ENCODE measurements at places on chromosomes 12 and 14.
A peak's percentile ranks its signal among the peaks of the same experiment; 100 is the strongest.

DNA sequence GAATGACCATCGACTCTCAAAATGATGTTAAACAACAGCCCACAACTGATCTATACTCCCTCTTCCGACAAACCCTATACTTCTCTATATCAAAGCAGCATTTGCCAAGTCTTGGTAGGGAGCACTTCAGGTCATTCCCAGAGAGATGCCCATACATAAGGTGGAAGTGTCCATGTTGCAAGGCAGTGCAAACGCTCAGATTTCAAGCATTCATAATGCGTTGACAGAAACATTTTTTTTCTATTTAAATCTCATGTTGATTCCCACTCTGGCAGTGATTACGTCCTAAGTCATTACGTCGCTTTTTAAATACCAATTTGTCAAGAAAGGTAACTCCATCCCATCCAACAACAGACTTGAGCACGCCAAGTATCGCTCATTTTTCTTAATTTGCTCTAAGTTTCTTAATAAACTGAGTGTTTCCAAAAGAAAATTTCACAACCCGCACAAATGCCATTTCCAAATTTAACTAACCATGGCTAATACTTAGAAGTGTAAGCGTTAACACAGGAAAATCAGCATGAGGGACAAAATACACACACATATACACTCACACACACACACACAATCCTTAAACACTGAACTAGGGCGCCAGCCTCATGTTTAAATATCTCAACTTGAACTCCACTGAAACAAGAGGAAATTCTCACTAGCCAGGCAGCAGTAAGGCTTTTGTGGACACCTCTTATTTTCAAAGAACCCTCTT, 1.1 kb downstream of the GXYLT1 start:
- DNase-seq, result peak; percentile 8

GRCh38 chr14:93980456-93981201, 4.3 kb upstream of the ASB2 start:
- no peak for DNase-seq

DNA sequence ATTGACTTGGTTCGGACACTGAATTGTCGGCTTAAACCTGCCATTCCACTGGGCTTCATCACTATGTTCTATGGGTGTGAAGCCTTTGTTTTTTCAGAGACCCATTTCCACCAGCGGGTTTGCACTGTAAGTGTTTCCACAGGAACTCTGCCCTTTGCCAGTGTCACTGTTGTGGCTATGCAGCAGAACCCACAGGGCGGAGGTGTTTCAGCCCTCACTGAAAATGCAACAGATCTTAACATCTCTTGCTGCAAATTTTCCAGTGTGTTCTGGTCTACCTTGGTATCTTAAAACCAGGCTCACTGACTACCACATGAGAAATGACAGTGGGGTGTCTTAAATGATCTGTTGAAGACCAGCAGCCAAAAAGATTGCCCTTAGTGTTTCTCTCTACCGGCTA, 21.1 kb downstream of the PRKCH start:
- peak; percentile 73 for DNase-seq

GRCh38 chr12:75212072-75212471, 2.4 kb upstream of the KCNC2 start:
- no peak for DNase-seq

GRCh38 chr12:6416596-6416995, 28.2 kb upstream of the CD27 start:
- DNase-seq, result no peak

GRCh38 chr12:24960222-24960855, 11.4 kb upstream of the BCAT1 start:
- no peak for DNase-seq

- DNase-seq, result no peak
Observed at GRCh38 chr14:83828406-83828805, 1701.5 kb upstream of the FLRT2 start.

GRCh38 chr12:76460807-76461206, 98.8 kb downstream of the OSBPL8 start:
- DNase-seq, result no peak

DNA sequence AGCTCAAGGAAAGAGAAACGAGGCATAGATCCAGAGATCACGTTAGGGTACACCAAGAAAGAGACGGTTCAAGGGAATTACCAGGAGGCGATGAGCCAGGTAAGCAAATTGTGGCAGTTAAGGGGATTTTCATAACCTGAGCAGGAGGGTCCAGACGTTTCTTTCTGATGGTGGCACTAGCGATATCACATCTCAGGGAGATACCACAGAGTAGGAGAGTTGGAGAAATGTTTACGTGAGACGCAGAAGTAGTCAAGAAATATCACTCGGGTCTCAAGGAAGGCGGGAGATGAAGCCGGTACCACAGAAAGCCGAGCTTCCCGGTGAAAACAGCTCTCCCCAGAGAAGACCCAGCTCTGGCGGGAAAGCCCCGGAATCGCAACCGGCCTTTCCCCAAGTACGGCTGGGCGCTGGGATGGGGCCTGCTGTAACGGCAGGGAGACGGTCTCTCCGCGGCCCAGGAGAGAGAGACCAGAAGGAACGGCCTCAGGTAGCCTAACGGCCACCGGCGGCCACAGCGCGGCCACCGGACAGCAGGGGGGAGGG, 485 bp downstream of the SENP1 start:
- peak; percentile 63 for DNase-seq

- no peak for DNase-seq
Observed at GRCh38 chr14:55180006-55180405, 11.4 kb downstream of the DLGAP5 start.

DNA sequence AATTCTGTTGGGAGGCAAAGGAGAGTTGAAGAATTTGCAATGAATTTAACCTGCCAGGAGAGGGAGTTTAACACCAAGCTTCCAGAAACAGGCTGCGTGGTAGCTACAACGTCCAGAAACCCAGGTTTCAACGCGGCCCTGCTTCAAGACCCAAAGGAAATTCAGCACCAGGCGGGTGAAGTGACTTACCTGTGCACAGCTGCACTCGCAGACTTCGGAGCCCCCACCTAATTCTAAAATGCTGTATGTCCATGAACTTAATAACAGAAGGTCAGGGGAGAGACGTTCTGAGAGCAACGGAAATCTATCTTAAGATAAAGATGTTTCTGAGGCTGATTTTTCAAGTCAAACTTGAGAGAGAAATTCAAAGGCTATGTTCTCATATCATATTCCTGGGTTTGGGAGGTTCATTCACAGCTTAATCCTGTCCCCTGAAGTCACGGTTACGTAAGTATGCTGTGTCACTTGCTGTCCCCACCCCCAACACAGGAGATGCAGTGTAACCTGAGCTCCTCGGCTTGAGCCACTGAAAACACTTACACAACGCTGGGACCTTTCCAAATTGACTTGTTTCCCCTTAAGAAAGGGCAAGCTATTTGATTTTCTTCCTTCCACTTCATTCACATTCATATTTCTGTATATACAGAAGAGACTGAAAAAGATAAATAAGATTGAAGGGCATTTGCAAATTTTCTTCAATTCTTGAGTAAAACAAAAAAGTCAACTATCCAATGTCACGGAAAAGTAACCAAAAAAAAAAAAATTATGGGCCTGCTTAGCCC, 22.7 kb downstream of the CLIP1 start:
- peak; percentile 66 for DNase-seq

DNA sequence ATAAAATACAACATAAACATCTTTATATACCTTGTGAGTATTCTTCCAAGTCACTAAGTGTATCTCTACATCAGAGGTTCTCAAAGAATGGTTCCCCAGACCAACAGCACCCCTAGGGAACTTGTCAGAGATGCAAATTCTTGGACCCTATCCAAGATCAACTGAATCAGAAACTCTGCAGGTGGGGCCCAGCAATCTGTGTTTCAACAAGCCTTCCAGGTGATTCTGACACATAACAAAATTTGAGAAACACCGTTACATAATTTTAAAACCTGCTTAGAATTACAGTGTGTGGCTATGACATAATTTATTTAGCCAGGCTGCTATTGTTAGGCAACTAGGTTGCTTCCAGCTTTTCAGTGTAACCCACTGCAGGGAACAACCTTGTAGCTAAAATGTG, 49.8 kb downstream of the NTN4 start:
- DNase-seq, result no peak

GRCh38 chr14:30267141-30267540, 291.8 kb upstream of the G2E3 start:
- no peak for DNase-seq

DNA sequence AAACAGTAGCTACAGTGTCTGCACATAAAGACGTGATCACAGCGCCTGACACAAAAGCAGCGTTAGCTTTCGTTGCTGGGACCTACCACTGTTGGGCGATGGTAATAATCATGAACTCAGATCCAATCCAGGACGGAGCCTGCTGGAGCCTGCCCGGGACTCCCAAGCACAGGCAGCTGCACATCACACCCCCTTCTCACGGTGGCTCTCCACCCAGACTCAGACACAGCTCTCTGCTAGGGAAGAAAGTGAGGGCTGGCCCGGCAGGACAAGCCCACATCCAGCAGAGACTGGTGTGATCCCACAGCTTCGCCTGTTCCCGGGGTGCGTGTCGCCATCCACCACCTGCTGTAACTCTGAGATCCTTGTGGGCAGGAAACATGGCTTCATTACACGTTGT, 49.9 kb upstream of the FOXN3 start:
- no peak for DNase-seq

DNA sequence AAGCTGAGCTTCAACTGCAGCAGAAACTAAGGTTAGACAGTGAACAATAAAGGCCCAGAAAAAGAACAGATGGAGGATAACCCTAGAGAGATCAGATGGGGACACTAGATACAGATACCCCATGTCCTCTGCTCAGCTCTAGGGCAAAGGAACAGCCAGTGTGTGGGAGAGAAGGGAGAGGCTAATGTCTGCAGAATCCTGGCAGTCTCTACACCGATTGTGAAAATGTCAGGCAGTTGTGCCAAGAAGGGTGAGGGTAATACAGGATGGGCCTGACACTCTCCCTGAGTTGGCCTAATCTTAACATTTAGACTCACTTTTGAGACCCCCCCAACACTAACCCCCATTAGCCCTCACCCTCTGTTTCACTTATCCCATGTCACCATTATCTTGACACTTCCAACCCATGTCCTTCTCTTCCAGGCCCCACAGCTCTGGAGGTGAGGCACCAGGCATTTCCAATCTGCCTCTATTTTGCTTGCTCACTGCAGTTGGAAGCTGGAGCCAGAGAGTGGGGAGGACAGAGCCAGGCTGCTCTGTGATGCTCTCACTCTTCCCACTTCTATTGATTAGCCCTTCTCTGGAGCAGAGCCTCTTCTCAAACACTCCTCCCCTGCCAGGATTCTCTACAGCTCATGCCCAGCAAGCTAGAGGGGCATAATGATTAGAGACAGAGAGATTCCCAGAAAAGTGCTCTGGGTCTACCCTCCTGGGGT, 3.0 kb upstream of the BLOC1S1 start:
- DNase-seq, result no peak

GRCh38 chr12:70165450-70165849, 77.8 kb upstream of the CNOT2 start:
- no peak for DNase-seq

GRCh38 chr14:72657214-72657921, 236.5 kb downstream of the DPF3 start:
- DNase-seq, result no peak

- DNase-seq, result no peak
Observed at GRCh38 chr14:102539544-102540314, 30.2 kb upstream of the ANKRD9 start.

DNA sequence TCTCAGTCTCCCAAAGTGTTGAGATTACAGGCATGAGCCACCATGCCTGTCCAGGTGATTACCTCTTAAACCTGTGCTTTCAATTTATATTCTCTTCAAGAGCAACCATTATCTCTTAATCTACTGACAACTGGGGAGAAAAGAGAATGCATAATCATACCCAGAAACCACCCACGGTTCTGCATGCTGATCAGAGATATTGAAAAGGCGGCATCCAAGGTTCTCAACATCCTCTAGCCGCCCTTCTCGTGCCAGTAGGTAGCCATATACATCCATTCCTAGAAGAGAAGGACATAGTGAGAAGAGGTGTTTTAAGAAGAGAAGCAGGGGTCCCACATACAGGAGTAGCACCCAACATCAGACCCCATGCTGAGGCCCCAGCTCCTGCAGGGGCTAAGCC, 20.8 kb downstream of the ANAPC7 start:
- DNase-seq, result no peak

DNA sequence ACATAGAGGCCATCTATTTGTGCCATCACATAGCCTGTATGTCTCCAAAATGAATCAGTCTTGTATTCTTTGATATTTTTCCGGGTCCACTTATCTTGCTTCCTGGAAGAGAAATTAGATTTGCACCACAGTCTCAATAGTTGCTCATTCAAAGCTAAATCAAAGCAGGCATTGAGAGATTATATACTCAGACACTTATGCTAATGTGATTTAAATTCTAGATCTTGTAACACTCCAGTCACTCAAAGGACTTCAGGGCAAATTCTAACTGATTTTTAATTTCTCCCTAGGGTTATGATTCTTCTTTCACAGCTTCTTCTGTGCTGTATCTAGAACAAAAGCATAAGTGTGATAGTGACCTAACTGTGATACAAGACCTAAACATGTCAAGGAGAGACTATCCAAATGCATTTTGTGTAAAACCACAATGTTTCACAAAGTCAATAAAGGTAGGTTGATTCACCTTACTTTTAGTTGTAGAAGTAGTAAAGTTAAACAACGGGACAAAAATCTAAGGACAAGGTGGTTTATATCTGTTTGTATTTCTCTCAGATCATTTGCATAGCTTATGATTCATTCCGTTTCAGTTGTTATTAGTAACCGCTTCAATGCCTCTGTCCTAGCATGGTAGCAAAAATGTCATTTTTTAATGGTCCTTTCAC, 26.8 kb downstream of the PLBD1 start:
- no peak for DNase-seq

GRCh38 chr14:34498684-34499412, 36.8 kb upstream of the SPTSSA start:
- DNase-seq, result no peak

- no peak for DNase-seq
Observed at GRCh38 chr14:86541972-86542371, 1012.0 kb downstream of the FLRT2 start.

- no peak for DNase-seq
Observed at GRCh38 chr12:8912914-8913313, 1.4 kb upstream of the PHC1 start.

- no peak for DNase-seq
Observed at GRCh38 chr14:51328064-51328771, 88.2 kb downstream of the TMX1 start.

- no peak for DNase-seq
Observed at GRCh38 chr12:6442836-6443235, 1.9 kb upstream of the CD27 start.

DNA sequence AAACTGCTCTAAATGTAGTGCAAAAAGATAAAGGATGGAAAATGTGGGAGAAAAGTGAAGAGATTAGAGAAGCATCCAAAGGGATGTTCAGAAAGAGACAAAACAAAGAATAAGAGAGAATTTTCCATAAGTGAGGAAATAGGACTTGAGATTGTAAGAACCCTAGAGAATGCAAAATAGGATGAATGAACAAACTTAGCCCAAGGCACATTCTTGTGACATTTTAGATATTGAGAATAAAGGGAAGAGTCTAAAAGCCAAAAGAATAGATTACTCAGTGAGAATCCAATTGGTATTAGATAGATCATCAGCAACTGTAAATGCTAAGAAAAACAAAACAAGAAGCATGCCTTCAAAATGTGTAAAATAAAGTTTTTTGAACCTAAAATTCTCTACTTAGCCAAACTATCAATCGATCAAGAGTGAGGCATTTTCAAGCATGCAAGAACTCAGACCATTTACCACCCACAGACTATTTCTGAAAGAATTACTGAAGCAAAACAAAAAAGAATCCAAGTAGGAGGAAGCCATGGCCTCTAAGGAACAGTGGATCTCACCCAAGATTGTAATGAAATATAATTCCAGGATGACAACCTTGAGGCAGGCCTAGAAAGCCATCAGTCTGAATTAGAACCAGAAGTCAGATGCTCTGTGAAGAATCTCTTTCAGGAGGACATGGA, 33.5 kb downstream of the DYRK2 start:
- no peak for DNase-seq

GRCh38 chr12:118190266-118190665, 54.3 kb downstream of the PEBP1 start:
- no peak for DNase-seq
